ENCODE measurements at places on chromosomes 3 and 15.

- no peak overlapping the region for H3K4me3 ChIP-seq
- H3K27me3 ChIP-seq: no peaks in the 10 kb centered on the region
- no peak for DNase-seq
- no peaks in the 10 kb centered on the region for H3K4me1 ChIP-seq
These were observed 210.4 kb downstream of the MCTP2 start for GRCh38 chr15:94441760-94442159.

- H3K27me3 ChIP-seq: no peaks in the 10 kb centered on the region
- no peak for DNase-seq
- H3K27ac ChIP-seq: no peak overlapping the region
These were observed 31.2 kb downstream of the PRR23E start for GRCh38 chr3:127224118-127224517.

DNA sequence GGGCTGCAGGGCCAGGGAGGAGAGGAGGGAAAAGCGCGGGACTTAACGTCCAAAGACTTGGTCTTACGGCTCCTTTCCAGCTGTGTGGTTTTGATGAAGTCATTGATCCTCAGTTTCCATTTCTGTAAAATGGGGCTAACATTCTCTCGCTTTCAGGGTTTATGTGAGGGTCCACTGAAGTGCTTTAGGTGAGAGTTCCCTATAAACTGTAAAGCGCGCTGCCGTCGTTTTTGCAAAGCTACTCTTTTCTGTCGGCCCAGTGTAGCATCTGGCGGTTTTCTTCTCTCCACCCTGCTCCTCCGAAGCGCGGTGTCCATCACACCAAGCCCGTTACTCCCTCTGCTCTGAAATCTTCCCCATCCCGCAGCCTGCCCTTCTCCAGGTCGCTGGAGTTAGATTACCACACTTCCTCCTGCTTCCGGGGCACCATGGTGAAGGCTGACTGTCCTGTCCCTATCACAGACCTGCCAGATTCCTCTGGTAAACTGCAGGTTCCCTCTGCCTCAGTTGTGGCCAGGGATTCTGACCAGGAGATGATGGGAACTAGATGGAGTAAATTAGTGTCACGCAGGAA, 702 bp upstream of the DNAJC17 start:
- peaks cover 9% of the 10 kb centered on the region for H3K4me1 ChIP-seq
- H3K27me3 ChIP-seq: no peaks in the 10 kb centered on the region
- H3K4me3 ChIP-seq: peak overlapping the region; percentile 99
- DNase-seq: no peak
- peak overlapping the region; percentile 60 for H3K27ac ChIP-seq
- H3K36me3 ChIP-seq: no peaks in the 10 kb centered on the region

- DNase-seq: no peak
- no peaks in the 10 kb centered on the region for H3K4me1 ChIP-seq
- no peaks in the 10 kb centered on the region for H3K27me3 ChIP-seq
These were observed 433.8 kb upstream of the SUCLG2 start for GRCh38 chr3:68088216-68088615.

DNA sequence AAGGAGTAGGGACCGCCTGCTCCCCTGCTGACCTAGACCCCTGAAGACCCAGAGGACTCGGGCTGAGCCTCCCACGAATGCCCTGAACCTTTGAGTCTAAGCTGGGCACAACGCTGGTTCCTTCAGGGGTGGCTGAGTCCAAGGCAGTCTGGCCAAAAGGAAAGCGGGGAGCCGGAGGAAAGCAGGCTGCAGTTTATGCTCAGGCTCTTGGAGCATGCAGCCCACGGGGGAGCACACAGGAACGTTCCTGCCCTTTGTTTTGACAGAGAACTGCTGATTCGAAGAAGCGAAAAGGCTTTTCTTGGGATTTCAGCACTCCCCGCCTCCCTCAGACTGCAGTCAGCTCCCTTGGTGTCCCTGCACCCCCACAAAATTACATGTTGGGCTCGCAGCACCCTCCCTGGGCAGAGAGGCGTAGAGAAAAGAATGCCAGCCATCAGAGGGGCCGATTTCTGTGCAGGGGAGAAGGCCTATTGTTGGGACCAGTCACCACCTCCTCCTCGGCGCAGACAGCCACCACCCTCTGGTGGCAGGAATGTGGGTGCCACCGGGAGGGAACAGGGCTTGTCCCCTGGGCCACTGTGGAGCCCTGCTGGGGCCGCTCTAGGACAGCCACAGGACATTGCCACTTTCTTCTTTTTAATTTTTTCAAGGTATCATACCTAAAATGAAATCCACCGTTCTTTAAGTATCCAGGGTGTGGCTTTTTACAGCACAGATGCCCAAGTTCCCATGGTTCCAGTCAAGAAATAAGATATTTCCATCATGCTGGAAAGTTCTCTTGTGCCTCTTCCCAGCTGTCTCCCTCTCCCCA, 72.2 kb downstream of the SMAD6 start:
- no peaks in the 10 kb centered on the region for H3K36me3 ChIP-seq
- DNase-seq: peak; percentile 66
- no peaks in the 10 kb centered on the region for H3K27me3 ChIP-seq
- H3K4me1 ChIP-seq: peaks cover 27% of the 10 kb centered on the region
- no peak overlapping the region for H3K27ac ChIP-seq

- H3K27me3 ChIP-seq: no peaks in the 10 kb centered on the region
- DNase-seq: no peak
- H3K27ac ChIP-seq: no peak overlapping the region
- H3K4me1 ChIP-seq: no peaks in the 10 kb centered on the region
These were observed 8.7 kb downstream of the HYPK start for GRCh38 chr15:43808960-43809678.

- peak overlapping the region; percentile 90 for H3K27ac ChIP-seq
- H3K4me3 ChIP-seq: peak overlapping the region; percentile 35
- peak; percentile 54 for DNase-seq
- H3K4me1 ChIP-seq: peaks cover 58% of the 10 kb centered on the region
- no peaks in the 10 kb centered on the region for H3K27me3 ChIP-seq
These were observed 199.3 kb downstream of the TNIK start for GRCh38 chr3:171260899-171261298.
